Activated CD8-positive, alpha-beta memory T cell treated with anti-CD3 and anti-CD28 coated beads, Interleukin-2, amount 10 ng/mL, durations not matched to agents 7 days and 5 days (primary cell): ENCODE measurements at places on chromosomes 6 and 20. TPM values are rescaled to one million over a fixed set of nuclear protein-coding genes. Genes with fewer than 3 reads are reported as not detected.

E2F1 gene
- total RNA-seq, result 100 TPM

IFNGR1 gene
- 18.2 TPM for total RNA-seq

HLA-DRA gene
- total RNA-seq, result 311 TPM

TFEB gene
- 15.8 TPM for total RNA-seq

JPH2 gene
- total RNA-seq, result not detected

MRPL18 gene
- 87.0 TPM for total RNA-seq

HLA-DOB gene
- total RNA-seq, result 3.9 TPM

TP53RK gene
- 14.8 TPM for total RNA-seq

SLA2 gene
- 140 TPM for total RNA-seq

SFTA2 gene
- not detected for total RNA-seq

TTBK1 gene
- total RNA-seq, result 0.80 TPM

VGLL2 gene
- not detected for total RNA-seq

SAMD3 gene
- total RNA-seq, result 14.3 TPM

ARFGEF2 gene
- 19.0 TPM for total RNA-seq

ANGPT4 gene
- total RNA-seq, result not detected

TP53TG5 gene
- not detected for total RNA-seq

DLL1 gene
- 0.37 TPM for total RNA-seq

RHAG gene
- not detected for total RNA-seq

FNDC1 gene
- not detected for total RNA-seq

TBC1D32 gene
- 12.7 TPM for total RNA-seq

CFB gene
- not detected for total RNA-seq

SNAP25 gene
- total RNA-seq, result not detected

SAMD5 gene
- total RNA-seq, result not detected

TMEM200A gene
- total RNA-seq, result 5.0 TPM

TUBB1 gene
- total RNA-seq, result not detected

VWA7 gene
- total RNA-seq, result 5.7 TPM

NTSR1 gene
- not detected for total RNA-seq

DAAM2 gene
- total RNA-seq, result not detected

IL17F gene
- not detected for total RNA-seq

ACSS1 gene
- 44.4 TPM for total RNA-seq

CDH26 gene
- total RNA-seq, result 0.42 TPM

TMEM217 gene
- 5.7 TPM for total RNA-seq

SALL4 gene
- total RNA-seq, result 0.37 TPM

EDN1 gene
- total RNA-seq, result not detected
